ENCODE measurements at places on chromosomes 3 and 15.

DNA sequence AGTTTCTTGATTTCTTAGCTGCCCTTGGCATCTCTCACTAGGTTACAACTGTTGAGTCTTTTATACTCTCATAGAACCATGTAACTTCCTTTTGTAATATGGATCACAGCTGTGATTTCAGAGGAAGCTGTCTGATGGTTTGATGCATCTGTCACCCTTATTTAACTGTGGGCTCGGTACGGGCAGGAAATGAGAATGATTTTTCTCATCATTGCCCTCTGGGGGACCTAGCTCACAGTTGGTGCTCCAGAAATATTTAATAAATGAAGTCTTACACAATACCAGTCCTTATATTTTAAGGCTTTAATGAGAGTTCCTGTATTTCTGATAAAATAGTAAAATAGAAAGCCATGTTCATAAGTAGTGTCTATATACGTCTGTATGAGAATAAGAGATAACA, 151.2 kb downstream of the EBLN2 start:
- no peak for DNase-seq

DNA sequence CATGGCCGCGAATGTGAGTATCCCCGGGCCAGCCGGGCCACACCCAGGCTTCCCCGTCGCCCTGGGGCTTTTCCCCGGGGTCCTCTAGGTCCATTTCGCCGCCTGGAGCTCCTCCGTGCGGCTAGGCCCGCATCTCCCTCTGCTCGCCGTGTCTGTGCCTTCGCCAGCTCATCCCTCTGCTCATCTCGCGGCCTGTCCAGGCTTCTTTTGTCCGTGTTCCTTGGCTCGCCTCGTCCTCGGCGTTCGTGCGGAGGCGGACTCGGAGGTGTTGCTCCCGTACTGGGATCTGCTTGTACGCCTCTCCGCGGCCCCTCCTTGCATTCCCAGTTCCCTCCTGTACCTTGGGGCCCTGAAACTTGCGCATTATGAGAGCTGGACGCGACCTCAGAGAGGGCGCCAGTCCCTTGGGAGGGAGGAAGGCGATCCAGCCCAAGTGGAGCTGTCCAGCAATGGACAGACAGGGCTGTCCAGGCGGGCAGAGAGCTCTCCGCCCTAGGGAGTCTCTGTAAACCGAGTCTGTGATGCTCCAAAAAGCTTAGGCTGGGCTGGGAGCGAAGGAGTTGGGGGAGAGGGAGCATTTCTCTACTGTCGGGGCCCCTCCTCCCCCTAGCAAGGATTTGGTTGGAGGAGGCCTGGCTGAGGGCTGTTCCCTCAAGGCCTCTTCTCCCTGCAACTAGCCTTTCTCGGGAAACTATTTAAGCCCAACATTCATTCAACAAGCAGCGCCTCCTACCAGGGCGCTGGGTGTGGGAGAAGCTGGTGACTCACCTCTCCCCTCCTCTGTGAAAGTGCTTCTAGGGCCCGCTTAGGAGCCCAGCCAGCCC, 553 bp downstream of the TMEM43 start:
- no peak for DNase-seq

DNA sequence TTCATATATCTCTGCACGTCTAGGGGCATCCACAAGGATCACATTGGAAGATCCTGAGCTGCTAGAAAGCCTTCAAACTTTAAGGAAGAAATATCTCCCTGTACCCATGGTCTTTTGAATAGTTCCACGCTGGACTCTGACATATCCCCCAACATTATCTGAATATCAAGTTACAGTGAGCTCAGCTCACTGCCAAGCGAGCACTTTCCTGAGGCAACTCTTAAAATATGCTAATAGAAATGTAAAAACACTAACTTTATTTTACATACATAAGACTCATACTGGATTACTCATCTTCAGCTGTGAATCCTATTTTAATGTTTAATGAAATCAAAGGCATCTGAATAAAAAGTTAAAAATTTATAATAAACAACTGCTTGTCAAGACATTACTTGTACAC, 420.2 kb upstream of the CCDC54 start:
- no peak for DNase-seq

GRCh38 chr3:142638291-142638690, 42.1 kb downstream of the PLS1 start:
- DNase-seq: no peak

- DNase-seq: no peak
These were observed 315.4 kb downstream of the OCA2 start for GRCh38 chr15:27783678-27784077.

GRCh38 chr3:60250810-60251209, 1000.4 kb downstream of the FHIT start:
- DNase-seq: no peak

DNA sequence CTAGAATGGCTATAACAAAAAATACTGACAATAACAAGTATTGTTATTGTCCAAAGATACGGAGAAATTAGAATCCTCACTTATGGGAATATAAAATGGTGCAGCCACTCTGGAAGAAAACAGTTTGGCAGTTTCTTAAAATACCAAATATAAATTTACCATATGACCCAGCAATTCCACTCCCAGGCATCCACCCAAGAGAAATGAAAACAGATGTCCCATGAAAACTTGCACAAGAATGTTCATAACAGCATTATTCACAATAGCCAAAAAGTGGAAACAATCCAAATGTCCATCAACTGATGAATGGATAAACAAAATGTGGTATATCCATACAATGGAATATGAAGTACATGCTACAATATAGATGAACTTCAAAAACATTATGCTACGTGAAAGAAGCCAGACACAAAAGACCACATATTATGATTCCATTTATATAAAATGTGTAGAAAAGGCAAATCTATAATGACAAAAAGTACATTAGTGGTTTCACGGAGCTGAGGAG, 9.4 kb downstream of the AAGAB start:
- no peak for DNase-seq

- DNase-seq: no peak
These were observed 107.2 kb upstream of the ABHD17C start for GRCh38 chr15:80587816-80588456.

DNA sequence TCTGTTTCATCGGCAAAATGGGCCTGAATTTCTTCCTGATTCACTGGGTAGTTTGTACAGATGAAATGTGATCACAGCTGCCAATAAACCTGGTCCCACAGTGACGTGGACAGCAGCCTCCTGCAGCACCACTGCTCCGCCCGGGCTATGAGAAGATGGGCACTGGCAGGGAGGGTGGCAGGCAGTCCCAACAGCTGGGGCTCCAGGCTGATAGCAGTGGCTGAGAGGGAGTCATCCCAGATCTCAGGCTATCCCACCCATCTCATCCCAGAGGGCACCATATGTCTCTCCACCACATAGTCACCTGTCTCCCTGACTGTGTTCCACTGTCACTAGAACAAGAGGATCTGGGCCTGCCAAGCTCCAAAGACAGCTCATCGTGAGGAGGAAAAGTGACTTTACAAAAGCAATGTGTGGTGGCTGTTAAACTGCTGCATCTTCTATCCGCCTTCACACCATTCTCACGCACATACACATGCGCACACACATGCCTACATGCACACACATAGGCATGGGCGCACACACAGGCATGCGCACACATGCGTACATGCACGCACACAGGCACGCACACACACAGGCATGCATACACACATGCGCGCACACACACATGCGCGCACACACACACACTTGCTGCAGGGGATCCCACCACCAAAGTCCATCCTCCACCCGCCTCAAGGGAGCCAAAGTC, 46.2 kb downstream of the RGMA start:
- no peak for DNase-seq

- no peak for DNase-seq
These were observed 17.4 kb downstream of the DET1 start for GRCh38 chr15:88529021-88529630.

DNA sequence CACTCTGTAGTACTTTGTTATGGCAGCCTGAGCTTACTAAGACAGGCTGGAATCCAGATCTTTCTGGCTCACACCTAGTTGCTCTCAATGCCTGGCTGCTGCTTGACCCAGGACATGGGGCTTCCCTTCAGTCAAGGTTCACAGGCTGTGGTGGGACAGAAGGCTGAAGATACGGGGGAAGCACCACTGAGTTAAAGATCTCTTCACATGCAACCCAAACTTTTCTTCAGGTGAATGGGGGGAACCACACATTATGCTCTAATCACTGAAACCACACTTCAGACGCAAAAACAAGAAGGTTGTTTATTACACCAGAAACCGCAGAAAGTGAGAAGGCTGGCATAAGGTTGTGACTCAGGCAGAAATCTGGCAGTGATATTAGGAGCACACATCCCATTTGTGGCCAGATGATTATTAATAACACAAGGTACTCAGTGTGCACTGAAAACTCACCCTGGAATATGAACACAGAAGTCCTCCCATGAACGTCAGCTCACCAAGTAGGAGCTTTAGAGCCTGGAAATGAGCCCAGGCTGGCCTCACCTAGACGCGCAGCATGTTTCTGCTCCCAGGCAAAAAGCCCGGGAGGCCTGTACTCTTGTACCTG, 230.5 kb upstream of the CHRNA7 start:
- DNase-seq: no peak

- no peak for DNase-seq
These were observed 22.2 kb downstream of the FXR1 start for GRCh38 chr3:180934638-180935037.

DNA sequence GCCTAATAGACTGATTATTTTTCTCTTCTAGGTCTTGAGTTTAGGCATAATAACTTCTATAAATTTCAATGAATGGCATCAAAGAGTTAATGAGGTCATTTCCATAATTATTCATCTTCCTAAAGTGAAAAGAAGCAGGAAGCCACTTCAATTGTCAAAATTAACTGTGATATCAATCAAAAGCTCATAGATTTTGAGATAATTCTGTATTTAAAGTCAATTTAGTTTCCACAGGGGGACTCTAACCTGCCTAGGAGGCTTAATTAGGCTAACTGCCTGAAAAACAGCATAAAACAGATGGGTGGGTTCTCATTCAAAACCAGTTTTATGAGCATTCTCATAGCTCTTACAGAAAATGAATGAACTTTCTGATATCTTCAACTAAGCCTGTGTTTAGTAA, 177.8 kb downstream of the OTOL1 start:
- no peak for DNase-seq

DNA sequence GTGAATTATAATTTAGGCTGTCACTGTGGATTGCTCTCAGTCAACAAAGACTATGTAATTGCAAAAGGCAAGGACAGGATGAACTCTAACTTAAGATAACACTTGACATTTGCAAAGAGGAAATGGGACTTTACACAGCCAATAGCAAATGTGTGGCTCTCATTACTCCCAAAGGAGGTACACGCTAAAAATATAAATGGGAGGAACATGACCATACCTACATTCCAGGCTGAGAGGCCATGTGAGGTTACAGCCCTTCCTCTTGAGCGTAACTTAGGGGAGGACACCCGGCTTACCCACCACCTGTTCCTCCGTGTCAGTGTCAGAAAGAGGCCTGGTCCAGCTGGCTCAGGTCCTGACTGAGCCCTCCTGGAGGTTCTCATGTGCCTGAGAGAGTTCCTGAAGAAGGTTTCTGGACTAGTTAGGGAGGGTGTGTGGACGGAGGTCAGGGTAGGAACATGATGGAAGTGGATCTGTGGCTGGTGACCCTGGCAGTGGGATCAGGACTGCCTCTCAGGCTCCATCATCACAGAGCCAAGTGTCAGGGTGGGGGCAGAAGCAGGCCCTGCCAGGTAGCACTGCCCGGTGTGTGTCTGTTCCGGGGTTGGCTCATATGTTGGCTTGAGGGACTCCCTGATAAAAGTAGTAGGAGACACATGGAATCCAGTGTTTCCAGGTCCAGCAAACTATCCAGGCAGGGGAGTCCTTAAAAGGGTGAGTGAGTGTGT, 7.9 kb downstream of the POPDC2 start:
- no peak for DNase-seq

DNA sequence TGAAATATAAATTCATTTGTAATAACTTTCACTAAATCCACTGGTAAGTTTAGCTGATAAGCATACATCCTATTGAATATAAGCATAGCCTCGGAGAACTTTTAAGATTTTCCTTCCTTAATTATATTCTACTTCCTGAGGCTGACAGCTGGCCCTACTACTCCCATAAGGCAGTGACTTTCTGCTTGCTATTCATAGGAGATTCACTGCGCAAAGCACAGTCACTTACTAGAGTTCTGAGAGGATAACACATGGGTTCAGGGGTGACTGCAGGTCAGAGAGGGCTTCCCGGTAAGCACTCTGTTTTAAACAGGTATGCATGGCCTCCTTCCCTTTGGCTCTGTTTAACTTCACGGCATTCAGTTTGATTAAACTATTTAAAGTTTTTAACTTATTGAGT, 75.8 kb downstream of the FAIM start:
- DNase-seq: no peak

DNA sequence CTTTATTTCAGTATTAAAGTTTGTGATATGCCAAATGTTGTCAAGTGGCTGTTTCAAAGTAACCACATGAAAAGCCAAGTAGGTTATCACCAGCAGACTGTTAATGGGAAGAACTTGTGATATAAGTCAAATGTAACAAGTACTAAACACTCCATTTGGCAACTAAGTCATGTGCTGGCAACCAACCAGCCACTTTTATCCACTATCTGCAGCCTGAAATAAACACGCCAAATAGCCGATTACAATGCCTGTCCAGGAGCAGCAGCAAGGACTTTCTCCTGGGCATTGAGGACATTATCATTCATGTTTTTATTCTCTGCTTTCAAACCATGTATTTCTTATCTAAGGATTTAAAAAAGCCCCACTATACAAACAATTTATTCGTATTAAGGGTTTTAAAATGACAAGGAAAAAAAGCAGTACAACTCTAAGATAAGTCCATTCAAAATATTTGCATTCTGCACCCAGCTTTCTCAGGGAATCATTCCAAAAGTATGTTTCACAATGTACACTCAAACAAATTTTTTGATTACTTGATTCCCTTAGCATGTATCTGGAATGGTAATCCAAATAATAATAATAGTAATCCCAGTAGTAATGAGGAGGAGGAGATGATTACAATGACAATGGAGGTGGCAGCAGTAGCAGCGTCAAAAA, 448.6 kb downstream of the ERC2 start:
- no peak for DNase-seq

DNA sequence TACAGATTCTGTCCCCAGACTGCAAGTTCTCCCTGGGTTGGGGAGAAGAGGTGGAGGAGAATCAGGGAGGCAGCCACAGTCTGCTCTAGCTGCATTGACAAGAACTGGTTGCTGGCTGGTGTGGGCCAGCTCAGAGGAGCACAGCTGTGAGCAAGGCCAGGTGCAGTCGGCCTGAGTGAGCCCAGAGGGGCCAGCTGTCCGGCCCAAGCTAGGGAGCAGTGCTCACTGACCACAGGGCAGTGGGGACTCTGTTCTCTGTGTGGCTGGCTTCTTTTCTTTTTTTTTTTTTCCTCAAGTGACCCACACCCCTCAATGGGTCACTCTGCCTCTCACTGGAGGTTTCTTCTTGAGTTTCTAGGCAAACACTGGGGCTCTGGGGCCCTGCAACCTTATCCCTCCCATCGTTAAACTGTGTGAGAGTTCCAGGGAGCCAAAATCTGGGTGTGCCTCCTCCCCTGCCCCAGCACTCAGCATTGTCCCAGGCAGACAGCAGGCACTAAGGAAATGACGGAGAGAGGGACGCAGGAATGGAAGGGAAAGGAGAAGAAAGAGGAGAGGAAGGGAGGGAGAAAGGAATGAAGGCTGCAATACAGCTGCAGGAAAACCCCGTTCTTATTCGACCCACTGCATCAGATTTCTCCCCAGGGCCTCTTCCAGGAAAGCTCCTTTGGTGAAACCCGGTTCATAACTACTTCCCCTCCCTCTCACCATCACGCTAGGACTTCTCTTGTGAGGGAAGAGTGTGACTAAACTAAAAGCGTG, 37.7 kb upstream of the HES1 start:
- DNase-seq: no peak
